ENCODE measurements at places on chromosomes 7 and 10.

DNA sequence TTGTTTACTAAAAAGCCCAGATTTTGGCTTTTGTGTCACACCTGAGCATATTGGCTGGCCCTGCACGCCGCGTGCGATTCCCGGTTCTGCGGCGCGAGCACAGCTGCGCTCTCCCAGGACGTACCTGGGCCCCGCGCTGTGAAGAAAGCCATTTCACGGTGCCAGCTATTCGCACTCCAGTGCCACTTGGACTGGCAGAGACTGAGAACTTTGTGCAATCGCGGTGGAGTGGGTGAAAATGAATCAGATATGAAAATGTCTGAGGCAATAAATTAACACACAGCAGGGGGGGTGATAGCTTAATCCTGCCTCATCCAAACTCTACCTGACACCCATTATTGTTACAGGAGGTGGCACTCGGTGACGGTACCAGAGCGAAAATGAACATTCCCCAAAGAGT is 330.1 kb upstream of the MGMT start:
- H3K4me3 ChIP-seq = no peak overlapping the region
- H3K36me3 ChIP-seq = no peaks in the 10 kb centered on the region
- H3K27me3 ChIP-seq = no peaks in the 10 kb centered on the region
- no peak overlapping the region for H3K27ac ChIP-seq
- DNase-seq = no peak

- H3K36me3 ChIP-seq = no peaks in the 10 kb centered on the region
- DNase-seq = no peak
- H3K27me3 ChIP-seq = no peaks in the 10 kb centered on the region
- H3K4me1 ChIP-seq = no peaks in the 10 kb centered on the region
- H3K27ac ChIP-seq = no peak overlapping the region
Measured at GRCh38 chr10:18097524-18097923, 42.7 kb upstream of the CACNB2 start.

DNA sequence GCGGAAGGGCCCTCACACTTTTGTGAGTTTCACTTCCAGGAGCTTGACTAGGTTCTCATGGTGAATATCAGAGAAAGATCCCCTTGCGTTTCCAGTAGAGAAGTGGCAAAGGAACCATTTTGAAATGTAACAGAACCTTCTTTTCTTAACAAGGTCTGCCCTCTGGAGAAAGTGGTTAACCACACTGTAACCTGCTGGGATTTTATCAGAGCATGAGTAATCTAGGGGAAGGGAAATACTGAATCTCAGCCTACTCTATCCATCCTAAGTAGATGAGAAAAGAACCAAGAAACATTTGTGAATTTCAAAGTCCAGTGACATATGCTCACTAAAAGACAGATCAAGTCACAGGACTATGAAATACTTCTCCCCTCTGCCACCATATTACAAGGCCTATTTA is 235.5 kb downstream of the ZEB1 start:
- H3K36me3 ChIP-seq = no peaks in the 10 kb centered on the region
- H3K4me3 ChIP-seq = no peak overlapping the region
- H3K27me3 ChIP-seq = no peaks in the 10 kb centered on the region
- no peaks in the 10 kb centered on the region for H3K4me1 ChIP-seq
- no peak for DNase-seq

GRCh38 chr10:71319800-71320392 is 837 bp downstream of the SLC29A3 start:
- no peak for DNase-seq
- peaks cover 5% of the 10 kb centered on the region for H3K4me1 ChIP-seq
- peaks cover 5% of the 10 kb centered on the region for H3K36me3 ChIP-seq
- no peaks in the 10 kb centered on the region for H3K27me3 ChIP-seq
- H3K27ac ChIP-seq = peak overlapping the region; percentile 54

DNA sequence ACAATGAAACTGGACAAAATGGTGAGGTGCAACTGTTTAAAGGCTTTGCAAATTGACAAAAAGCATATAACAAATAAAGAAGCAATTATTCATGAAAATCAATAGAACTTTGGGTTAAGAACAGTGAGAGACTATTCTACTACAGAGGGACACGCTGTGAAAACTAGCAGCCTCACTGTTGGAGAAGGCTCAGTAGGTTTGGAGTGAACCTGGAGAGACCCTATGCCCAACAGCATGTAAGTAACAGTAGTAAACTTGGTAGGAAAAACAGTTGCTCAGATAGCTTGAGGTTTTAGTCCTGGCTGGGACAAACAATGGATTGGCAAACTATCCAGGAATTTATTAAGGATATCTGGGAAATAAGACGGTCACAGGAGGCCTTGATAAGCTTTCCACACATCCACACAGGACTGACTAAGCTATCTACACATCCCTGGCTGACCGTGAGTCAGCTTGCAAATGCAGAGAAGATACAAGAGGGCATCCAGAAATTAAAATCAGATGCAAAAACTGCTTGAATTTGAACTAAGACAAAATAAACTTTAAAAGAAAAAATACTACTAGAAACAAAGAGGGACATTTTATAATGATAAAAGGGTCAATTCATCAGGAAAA is 15.9 kb downstream of the FAM149B1 start:
- H3K4me1 ChIP-seq = no peaks in the 10 kb centered on the region
- no peaks in the 10 kb centered on the region for H3K27me3 ChIP-seq
- peaks cover 51% of the 10 kb centered on the region for H3K36me3 ChIP-seq

- peak; percentile 16 for DNase-seq
- no peaks in the 10 kb centered on the region for H3K36me3 ChIP-seq
- H3K4me3 ChIP-seq = no peak overlapping the region
- no peaks in the 10 kb centered on the region for H3K27me3 ChIP-seq
Measured at GRCh38 chr10:130416334-130417150, 280.4 kb downstream of the GLRX3 start.

- H3K4me3 ChIP-seq = no peak overlapping the region
- H3K27ac ChIP-seq = no peak overlapping the region
- H3K36me3 ChIP-seq = no peaks in the 10 kb centered on the region
- H3K4me1 ChIP-seq = no peaks in the 10 kb centered on the region
- DNase-seq = no peak
- no peaks in the 10 kb centered on the region for H3K27me3 ChIP-seq
Measured at GRCh38 chr10:16348891-16349290, 87.9 kb upstream of the PTER start.

- no peak overlapping the region for H3K27ac ChIP-seq
- H3K4me1 ChIP-seq = no peaks in the 10 kb centered on the region
- H3K27me3 ChIP-seq = no peaks in the 10 kb centered on the region
- H3K36me3 ChIP-seq = no peaks in the 10 kb centered on the region
- H3K4me3 ChIP-seq = no peak overlapping the region
Measured at GRCh38 chr7:69757981-69758430, 159.7 kb downstream of the AUTS2 start.
